Vagina (tissue), 2 donors: ENCODE measurements at places on chromosomes 6 and 20.
A peak's percentile ranks its signal among the peaks of the same experiment; 100 is the strongest.

DNA sequence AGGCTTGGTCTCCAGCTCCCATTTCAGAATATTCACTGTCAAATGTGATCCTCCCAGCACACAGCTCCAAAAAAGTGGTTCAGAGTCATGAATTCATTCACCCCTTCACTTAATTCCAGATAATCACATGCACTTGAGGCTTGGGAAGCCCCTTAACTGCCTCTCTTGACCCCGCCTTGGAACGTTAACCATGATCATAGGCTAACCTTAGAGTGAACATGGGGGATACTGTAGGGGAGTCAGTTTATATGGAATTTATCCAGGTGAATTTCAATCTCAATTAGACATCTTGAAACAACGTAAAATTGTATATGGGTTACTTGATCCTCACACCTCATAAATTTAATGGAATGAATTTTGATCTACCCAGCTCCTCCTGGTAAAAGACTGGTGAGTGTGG is 346.8 kb upstream of the ARID1B start:
- DNase-seq, result no peak

- no peak for DNase-seq
Observed at GRCh38 chr6:17580518-17581048, 19.5 kb upstream of the FAM8A1 start.

DNA sequence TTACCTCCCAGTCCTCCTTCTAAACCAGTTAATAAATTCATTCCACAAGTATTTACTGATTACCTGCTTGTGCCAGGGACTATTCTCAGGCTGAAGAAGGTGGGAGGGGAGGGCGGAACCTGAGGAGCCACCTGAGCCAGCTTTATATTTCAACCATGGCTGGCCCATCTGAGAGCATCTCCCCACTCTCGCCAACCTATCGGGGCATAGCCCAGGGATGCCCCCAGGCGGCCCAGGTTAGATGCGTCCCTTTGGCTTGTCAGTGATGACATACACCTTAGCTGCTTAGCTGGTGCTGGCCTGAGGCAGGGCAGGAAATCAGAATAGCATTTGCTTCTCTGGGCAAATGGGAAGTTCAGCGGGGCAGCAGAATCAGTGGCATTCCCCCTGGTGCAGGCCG is 4.9 kb upstream of the AAR2 start:
- no peak for DNase-seq

DNA sequence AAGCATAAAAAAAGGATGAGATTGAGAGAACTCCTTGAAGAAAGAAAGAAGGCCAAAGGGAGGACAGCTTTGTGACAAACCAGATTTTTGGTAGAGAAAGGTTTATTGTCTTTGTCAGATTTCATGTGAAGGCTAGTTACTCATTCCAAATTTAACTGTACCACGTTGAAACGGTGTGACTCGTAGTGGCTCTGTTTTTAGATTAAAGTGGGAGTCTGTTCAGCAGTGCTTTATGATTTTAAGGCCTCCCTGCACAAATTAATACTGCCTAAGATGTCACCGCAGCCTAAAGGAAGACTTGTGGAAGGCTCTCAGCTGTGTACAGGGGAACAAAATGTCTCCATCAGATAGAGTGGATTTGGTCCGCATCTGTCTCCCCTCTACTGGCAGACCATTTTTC is 35.9 kb downstream of the CDC40 start:
- no peak for DNase-seq

- DNase-seq, result no peak
Observed at GRCh38 chr6:161507375-161507774, 233.5 kb upstream of the AGPAT4 start.

- no peak for DNase-seq
Observed at GRCh38 chr20:5024982-5025381, 23.7 kb upstream of the SLC23A2 start.

DNA sequence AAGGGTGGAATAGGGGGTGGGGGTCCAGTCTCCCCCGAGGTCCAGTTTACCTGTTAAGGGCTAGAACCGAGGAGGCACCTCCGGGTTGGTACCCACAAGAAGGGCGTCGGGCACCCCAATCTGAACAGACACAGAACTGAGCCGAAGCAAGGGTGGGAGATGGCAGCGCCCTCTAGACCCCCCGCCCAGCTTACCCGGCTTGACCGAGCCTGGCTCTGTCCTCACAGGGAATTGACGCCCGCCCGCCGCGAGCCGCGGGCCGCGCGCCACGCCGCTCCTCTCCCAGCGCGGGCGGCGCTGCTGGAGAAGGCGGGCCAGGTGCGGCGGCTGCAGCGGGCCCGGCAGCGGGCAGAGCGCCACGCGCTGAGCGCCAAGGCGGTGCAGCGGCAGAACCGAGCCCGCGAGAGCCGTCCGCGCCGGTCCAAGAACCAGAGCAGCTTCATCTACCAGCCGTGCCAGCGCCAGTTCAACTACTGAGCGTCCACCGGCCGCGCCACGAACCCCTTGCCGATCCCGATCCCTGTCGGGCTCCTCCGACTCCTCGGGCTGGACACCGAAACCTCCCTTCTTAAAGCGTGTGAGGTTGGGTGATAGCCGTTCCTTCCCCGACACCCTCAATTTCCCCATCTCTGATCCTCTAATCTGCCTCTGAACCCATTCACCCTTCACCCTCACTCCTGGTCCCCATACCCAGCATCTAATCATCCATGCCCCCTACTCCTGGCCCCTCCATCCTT is 5.9 kb downstream of the TP53INP2 start:
- no peak for DNase-seq

DNA sequence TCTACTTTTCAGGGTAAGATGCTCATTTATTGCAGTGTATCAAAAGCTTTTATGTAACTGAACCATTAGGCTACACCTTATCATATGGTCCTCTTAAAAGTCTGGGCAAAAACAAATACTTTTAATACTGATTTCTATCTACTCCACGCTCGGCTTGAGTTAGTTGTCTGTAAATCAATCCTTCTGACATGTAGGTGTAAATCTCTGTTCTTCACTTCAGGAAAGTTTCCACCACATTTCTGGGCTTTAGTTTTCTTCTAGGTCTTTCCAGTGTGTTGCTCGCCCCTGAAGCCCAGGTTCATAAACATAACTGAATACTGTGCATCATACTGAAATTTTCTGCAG is 89.2 kb upstream of the RNF217 start:
- DNase-seq, result no peak

- no peak for DNase-seq
Observed at GRCh38 chr6:126066053-126067048, 80.0 kb downstream of the TRMT11 start.

GRCh38 chr20:32535953-32536823 is 48.9 kb downstream of the NOL4L start:
- DNase-seq, result no peak

DNA sequence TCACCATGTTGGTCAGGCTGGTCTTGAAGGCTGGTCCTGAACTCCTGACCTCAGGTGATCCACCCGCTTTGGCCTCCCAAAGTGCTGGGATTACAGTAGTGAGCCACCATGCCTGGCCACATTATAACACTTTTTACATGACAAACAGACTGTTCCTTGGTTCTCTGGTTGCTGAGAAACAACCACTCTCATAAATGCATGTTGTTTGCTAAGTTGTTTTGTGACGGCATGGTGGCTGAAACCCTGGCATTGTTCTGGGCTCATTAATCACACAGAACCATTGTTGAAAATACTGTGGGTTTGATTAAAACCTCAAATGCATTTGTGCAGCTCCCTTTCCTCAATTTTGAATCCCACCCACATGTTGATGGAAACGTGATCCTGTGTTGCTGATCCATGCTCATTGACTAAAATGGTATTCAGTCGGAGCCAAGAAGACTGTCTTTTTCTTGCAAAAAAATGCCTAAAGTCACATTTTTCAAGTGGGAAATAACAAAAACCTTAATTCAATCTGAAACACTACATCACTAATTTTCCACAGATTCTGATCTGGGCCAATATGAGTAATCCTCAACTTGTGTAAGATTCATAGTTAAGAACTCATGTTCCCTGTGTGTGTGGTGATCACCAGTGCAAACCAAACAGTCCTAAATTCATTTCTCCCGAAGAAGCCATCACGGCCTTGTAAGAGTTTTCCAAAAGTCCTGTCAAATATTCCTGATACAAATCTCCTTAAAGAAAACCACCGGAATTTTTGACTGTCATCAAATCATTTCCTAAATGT is 132.8 kb downstream of the FNDC1 start:
- DNase-seq, result no peak

- DNase-seq, result no peak
Observed at GRCh38 chr6:24840187-24840586, 41.5 kb upstream of the ARMH2 start.

- peak; percentile 37 for DNase-seq
Observed at GRCh38 chr20:23434521-23435313, 4.8 kb upstream of the CSTL1 start.

DNA sequence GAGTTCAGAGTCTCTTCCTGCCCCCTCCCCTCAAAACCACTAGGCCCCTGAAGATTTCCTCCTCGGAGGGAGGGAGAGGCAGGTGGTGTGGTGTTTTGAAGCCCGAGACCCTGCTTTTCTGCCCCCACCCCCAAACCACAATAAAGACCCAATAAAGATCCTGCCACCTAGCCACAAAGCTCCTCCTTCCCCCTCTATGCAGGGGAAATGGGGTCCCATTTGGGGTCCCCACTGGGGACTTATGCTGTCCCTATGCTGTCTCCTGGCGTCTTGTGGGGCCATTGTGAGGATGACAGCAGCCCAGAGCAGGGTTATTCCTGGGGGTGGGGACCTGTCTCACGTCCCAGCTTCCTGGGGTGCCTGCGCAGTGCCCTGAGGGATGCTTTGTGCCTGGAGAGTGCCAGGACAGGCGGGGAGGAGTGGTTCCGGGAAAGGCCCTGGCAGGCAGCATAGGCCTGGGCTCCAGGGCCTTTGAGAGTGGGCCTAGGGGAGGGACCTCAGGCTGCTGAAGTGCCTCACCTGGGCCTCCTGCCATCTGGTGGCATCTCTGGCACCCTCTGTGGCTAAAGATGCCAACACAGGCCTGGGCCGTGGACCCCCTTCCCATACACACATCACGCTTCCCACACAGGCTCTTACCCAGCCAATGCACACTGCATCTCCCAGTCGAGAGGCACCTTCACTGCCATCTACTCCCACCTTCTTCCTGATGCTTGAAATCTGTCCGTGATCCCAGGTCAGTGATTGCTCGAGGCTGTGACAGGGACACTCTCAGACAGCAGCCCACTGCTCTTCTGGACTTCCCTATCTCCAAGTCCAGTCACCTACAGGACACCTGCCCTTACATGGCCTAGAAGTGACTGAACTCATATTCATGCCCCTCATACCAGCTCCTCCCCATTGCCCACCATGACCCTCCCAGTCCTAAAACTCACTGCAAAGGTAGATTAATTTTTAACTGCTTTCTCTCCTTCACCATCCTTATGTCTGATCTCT is 7.9 kb upstream of the ARMC12 start:
- DNase-seq, result no peak

DNA sequence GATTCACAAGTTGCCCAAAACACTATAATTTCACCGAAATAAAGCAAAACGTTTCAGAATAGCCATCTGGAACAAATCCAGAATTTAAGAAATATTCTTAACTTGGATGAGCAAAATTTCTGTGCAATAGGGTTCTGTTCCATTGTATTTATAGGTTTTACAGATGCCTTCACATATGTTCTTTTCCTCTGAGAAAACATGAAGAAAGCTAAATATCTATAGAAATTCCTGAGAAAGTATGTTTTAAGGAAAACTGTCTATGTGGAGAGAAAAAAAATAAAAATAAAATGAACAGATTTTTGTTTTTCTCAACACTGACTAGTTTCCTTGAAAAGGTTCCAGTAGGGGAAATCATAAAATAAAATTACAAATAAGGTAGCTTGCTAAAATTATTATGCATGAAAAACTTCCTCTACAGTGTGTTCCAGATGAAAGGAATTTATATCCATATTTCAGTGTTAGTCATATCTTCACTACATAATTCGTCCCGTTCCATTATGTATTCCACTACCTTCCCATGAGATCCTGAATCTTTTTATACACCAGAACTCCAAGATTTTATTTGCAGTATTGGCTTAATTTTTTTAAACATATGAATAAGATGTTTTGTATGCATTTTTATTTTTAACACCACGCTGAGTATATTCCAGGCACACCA is 42.4 kb upstream of the TMX4 start:
- no peak for DNase-seq

DNA sequence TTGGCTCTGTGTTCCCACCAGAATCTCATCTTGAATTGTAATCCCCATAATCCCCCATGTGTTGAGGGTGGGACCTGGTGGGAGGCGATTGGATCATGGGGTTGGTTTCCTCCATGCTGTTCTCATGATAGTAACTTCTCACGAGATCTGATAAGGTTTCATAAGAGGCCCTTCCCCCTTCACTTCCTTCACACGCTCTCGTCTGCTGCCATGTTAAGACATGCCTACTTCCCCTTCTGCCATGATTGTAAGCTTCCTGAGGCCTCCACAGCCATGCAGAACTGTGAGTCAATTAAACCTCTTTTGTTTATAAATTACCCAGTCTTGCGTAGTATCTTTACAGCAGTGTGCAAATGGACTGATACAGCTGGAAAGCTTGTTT is 90.0 kb downstream of the ELOVL5 start:
- DNase-seq, result no peak
